ENCODE measurements at places on chromosomes 7 and 10. TPM values are rescaled to one million over a fixed set of nuclear protein-coding genes. Genes with fewer than 3 reads are reported as not detected.

- peaks cover 20% of the 10 kb centered on the region for H3K4me1 ChIP-seq
- H3K27me3 ChIP-seq = no peaks in the 10 kb centered on the region
- no peak overlapping the region for H3K4me3 ChIP-seq
- no peak for DNase-seq
- H3K36me3 ChIP-seq = no peaks in the 10 kb centered on the region
These were observed 53.0 kb downstream of the PDGFA start for GRCh38 chr7:466465-467191.

- H3K36me3 ChIP-seq = no peaks in the 10 kb centered on the region
- no peak overlapping the region for H3K27ac ChIP-seq
- H3K27me3 ChIP-seq = no peaks in the 10 kb centered on the region
- no peak for DNase-seq
- H3K4me3 ChIP-seq = no peak overlapping the region
- no peaks in the 10 kb centered on the region for H3K4me1 ChIP-seq
These were observed 60.3 kb upstream of the STK17A start for GRCh38 chr7:43522406-43523156.

- no peaks in the 10 kb centered on the region for H3K27me3 ChIP-seq
- no peak overlapping the region for H3K4me3 ChIP-seq
- H3K4me1 ChIP-seq = no peaks in the 10 kb centered on the region
- no peak for DNase-seq
- H3K27ac ChIP-seq = no peak overlapping the region
These were observed 99.0 kb downstream of the SRPK2 start for GRCh38 chr7:105289704-105290103.

GRCh38 chr7:36916116-36916515 is 191.8 kb upstream of the AOAH start:
- H3K27me3 ChIP-seq = no peaks in the 10 kb centered on the region
- no peaks in the 10 kb centered on the region for H3K4me1 ChIP-seq
- no peaks in the 10 kb centered on the region for H3K36me3 ChIP-seq
- no peak for DNase-seq

- no peak for DNase-seq
- peaks cover 7% of the 10 kb centered on the region for H3K4me1 ChIP-seq
These were observed 464.7 kb upstream of the IGFBP3 start for GRCh38 chr7:46385662-46386309.

GRCh38 chr10:1346201-1346600 is 290.0 kb downstream of the WDR37 start:
- no peaks in the 10 kb centered on the region for H3K27me3 ChIP-seq
- H3K4me1 ChIP-seq = no peaks in the 10 kb centered on the region
- H3K27ac ChIP-seq = no peak overlapping the region
- H3K36me3 ChIP-seq = no peaks in the 10 kb centered on the region
- H3K4me3 ChIP-seq = no peak overlapping the region

DNA sequence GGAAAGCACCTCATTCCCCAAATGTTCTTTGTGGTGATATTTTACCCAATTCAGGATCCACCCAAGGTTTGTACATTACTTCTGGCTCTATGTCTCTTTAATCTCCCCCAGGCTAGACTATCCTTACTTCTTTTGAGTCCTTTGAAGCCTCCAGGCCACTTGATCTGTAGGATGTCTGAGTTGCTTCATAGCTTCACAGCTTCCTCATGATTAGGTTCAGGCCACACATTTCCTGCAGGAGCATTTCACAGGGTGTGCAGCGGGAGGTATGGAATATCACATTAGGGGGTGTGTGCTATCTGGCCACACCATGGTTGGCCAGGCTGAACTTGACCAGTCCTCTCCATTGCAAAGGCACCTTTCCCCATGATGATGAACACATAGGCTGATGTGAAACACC is 18.7 kb downstream of the TSPAN15 start:
- peaks cover 36% of the 10 kb centered on the region for H3K4me1 ChIP-seq
- no peak overlapping the region for H3K27ac ChIP-seq
- H3K27me3 ChIP-seq = no peaks in the 10 kb centered on the region
- no peak overlapping the region for H3K4me3 ChIP-seq

The CYP26C1 gene
- not detected for total RNA-seq

The BET1 gene
- total RNA-seq = 22.1 TPM
